ENCODE measurements at places on chromosomes 7 and 10. TPM values are rescaled to one million over a fixed set of nuclear protein-coding genes. Genes with fewer than 3 reads are reported as not detected.

DNA sequence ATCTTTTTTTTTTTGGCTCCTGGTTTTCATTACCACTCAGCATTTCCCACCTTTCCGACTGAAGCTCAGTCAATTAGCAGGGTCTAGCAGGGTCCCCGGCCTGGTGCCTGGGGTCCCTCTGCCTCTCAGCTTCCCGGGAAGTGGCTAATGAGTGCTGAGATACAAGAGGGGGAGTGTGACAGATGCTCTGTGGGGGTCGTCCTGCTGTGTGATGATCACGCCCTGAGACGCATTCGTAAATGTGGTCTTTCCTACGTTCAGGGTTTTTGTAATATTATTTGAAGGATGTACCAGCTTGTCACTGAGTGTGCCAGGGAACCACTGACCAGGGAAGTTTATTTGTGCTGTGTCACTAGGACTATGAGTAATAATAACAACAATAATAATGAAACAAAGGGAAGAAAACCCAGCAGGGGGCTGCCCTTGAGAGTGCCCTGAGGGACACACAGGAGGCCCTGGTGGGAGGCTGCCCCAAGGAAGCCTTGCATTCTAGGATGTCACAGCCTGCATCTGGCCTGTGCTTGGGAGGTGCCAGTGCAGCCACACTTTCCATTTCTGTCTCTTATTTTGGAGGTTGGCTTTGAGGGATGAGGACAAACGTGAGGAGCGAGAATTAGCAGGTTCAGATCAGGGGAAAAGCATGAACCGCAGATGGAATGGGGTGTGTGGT, 337.8 kb downstream of the ADARB2 start:
- DNase-seq = no peak

GRCh38 chr10:34504534-34504933, 310.6 kb downstream of the PARD3 start:
- no peak for DNase-seq

- DNase-seq = no peak
These were observed 52.0 kb downstream of the P4HA1 start for GRCh38 chr10:73044378-73045285.

GRCh38 chr7:31192986-31193385, 140.9 kb downstream of the ADCYAP1R1 start:
- peak; percentile 69 for DNase-seq

GRCh38 chr10:18179891-18180290, 39.7 kb downstream of the CACNB2 start:
- DNase-seq = no peak

SPDYE16 gene
- 2.0 TPM for polyA plus RNA-seq

DNA sequence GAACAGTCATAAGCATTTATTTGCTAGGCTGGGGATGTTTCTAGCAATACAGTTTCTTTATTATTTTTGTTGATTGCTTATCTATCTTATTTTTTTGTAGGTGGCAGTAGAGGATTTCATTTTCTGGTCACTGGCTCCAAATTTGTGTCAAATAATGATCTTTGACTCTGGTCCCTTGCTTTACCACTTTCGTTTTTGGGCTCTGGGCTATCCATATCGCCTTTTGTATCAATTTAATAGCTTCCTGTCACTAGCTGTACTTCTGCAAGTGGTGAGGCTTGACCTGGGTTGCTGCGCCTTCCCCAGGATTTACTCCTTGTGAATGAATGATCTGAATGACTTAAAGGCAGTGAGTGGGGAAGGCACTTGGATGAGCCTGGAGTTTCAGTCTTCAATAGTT, 48.4 kb downstream of the MDFIC start:
- no peak for DNase-seq

DNA sequence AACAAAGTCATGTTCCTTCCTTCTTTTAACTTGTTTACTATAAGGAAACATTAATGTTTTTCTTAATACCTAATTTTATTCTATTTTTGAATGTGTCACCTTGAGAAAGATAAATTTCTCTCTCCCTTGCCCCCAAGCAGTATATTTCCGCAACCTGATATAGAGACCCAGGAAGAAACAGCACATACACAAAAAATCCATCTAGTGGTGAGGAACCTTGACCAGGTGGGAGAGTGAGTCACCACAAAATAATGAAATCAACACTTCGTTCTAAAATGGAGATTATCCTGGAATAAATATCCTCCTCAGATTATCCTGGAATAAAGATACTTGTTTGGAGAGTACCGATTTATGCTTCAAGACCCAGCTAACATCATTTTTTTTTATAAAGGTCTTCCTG, 232.9 kb upstream of the PTN start:
- DNase-seq = no peak

PANK1 gene
- polyA plus RNA-seq = 43.6 TPM

- no peak for DNase-seq
These were observed 92.6 kb downstream of the MLLT10 start for GRCh38 chr10:21626457-21627161.

GRID1 gene
- polyA plus RNA-seq = 1.6 TPM

DNA sequence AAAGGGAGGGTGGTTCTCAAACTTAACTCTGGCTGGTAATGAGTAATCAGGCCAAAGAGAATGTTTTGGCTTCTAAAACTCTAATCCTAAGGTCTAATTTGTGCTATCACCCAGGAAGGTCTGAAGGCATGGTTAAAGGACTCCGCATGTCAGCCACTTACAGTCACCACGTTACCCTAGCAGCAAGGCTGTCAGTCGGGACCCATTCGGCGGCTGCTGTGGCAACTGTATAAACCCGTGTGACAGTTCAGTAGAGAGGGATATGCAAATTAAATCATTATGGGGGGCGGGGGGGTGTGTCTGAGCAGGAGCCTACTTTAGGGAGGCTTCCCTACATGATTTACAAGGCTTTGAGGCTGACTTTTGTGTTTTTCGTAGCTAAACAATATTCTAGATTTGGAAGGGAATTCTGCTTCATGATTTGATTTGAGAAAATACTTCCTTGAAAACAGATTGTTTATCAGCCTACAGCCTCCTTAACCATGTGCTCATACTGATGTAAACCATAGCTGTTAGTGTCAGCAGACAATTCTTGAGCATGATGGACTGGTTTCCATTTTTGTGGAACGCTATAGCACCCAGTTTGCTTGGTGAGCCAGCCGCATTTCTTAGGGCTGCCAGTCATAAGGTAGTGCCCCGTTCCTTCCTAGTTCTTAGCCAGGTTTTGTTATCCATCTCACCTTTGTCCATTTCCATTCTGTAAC, 284.4 kb downstream of the USP6NL start:
- DNase-seq = no peak

C10orf143 gene
- polyA plus RNA-seq = 10.5 TPM

DNA sequence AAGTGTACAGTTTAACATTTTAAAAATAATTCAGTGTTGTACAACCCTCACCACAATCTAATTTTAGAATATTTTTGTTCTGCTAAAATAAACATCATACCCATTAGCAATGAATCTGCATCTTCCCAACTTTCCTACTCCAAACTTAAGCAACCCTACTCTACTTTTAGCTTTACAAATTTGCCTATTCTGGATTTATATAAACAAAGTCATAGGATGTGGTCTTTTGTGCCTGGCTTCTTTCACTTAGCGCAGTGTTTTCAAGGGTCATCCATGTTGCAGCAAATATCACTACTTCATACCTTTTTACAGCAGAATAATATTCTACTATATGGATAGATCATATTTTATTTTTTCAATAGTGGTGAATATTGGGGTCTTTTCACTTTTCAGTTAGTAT, 18.9 kb downstream of the CALML3 start:
- DNase-seq = no peak

DNA sequence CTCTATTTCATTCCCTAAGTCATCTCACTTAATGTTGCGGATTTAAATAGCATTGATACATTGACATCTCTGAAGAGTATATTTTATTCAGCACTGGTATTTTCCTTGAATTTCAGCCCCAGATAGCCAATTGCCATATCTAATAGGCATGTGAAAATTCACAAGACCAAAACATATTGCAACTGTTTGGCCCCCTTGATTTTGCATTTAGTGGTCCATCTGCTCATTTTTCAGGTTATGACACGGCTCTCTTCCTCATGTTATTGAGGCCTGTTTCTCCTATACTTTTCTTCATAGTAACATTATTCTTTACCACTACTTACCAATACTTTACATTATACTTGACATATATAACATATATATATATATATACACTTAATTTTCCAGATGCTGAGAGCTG, 43.7 kb downstream of the MKLN1 start:
- no peak for DNase-seq

- no peak for DNase-seq
These were observed 36.6 kb upstream of the SEMA3A start for GRCh38 chr7:84231157-84231556.

DNA sequence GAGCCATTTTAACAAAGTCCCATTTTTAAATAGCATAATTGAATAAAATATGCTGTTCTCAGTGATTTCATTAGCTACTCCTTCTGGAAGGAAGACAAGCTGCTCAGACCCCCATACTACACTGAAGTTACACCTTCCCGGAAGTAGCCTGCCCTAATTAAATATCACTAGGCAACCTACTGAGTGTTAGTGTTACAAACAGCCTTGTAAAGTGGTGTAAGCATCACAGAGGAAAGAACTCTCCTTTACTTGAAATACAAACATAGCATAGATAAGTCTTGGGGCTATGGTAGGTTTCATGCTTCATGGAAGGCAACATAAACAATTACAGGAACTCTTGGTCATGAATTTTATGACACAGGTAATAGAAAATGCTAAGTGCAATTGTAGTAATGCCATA, 43.4 kb upstream of the PTN start:
- no peak for DNase-seq

- DNase-seq = no peak
These were observed 188.9 kb downstream of the PTPRN2 start for GRCh38 chr7:158398750-158399149.

- DNase-seq = no peak
These were observed 36.3 kb upstream of the EXOC6 start for GRCh38 chr10:92811986-92812385.

- DNase-seq = no peak
These were observed 294.9 kb downstream of the FGFR2 start for GRCh38 chr10:121303287-121303890.

NAT16 gene
- polyA plus RNA-seq = 0.06 TPM

CTTNBP2 gene
- 30.6 TPM for polyA plus RNA-seq

DNA sequence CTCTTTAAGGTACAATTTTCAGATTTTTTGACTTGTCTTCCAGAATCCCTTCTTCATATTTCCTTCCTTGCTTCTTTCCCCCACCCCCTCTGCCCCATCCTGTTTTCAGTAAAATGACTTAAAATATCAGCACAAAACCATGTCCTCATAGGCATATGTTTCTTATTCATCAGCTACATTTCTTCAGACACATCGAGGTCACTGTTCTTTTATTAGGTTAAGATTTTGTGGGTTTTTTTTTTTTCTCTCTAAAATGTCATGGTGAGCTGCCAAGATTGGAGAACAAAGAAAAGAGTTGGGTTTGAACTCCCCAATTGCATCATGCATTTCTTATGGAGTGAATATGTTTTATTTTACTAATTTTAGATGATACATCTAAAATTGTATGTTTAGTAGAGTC, 35.8 kb downstream of the LAMB4 start:
- DNase-seq = no peak

DNA sequence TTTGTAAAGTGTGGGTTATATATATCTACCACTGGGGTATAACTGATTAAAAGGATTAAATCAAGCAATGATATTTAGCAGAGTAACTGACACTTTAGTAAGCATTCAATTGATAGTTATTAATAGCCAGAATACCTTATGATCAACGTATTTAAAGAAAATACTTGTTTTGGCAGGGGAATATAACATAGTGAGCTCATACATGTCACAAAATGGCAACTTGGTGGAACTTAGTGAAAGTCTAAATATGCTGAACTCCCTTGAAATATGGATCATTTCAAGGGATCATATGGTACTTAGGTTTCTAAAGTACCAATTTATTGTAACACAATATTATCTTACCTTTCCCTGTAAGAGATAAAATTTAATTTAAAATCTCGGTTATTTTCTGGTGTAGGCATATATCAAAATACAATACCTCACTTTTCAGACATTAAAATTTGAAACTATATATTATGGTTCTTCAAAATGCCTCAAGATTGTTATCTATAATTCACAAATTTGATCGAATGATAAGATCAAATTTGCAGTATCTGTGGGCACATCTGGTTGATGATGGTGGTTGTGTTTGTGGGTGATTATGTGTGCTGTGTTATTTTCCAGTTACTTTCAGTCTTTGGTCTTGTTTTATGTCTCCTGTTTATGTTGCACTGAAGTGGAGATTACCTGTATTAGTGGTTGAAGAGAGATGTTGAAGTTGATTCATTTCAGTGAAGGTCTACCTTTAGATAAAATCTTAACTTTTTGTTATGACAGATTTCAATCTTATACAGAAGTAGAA, 5.2 kb downstream of the ARL4A start:
- DNase-seq = no peak

DNA sequence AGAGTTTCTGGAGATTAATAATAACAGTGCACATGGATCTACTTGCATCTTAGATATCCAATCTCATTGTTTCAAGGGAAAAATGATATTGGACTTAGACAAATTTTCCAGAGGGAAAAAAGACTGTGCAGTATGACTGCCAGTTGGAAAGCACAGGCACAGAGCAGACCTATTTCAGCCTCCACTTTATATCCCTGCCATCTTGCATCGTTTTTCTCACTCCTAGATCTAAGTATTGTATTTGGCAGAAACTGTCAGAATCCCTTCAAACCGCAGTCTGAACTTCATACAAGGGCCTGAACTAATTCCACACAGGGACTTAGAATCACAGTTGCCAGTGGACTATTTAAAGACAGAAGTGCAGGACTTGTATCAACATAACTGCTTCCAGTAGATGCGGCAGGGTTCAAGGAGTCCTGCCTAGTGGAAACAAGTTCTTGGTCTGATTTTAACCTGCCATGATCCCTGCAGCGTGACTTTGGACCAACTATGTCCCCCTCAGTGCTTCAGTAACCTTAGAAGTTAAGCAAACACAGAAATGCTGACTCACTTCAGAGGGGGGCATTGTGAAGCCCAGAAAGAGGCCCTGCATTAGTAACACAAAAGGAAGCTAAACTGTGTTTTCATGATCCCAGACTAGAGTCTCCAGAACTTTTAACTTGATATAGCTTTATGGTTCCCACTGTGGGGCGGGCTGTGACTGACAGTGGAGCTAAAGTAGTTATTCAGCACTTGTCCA, 95.7 kb upstream of the PALS2 start:
- DNase-seq = peak; percentile 45

CDK14 gene
- 28.6 TPM for polyA plus RNA-seq

- DNase-seq = no peak
These were observed 331.6 kb upstream of the HPS1 start for GRCh38 chr10:98778277-98778759.

DNA sequence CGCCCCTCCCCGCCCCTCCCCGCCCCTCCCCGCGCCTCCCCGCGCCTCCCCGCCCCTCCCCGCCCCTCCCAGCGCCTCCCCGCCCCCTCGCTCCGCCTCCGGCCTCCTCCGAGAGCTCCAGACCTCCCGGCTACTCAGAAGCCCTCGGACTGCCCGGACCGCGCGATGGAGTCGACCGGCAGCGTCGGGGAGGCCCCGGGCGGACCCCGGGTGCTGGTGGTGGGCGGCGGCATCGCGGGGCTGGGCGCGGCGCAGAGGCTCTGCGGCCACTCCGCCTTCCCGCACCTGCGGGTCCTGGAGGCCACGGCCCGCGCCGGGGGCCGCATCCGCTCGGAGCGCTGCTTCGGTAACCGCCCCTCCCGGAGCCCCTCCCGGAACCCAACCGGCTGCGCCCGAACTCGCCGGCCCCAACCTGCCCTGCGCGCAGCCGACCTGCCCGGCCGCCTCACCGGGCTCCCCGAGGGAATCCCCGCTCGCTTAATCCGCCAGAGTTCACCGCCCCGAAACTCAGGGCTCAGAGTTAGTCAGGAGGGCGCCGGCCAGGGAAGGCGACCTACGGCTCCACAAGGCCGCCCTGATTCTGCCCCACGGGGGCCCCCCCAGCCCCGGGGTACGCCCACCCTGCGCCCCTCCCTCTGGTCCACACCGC, at the start of gene PAOX:
Gene PAOX (plus strand): TSS at position 111 of the 649 bp plus-strand sequence. CDS start 55 bp downstream, at position 166.
- no peak for DNase-seq

Data from renal cortex interstitium (tissue), 15 donors.